ENCODE measurements at places on chromosomes 3 and 15.

- DNase-seq: no peak
Measured at GRCh38 chr15:49824775-49825099, 203.9 kb downstream of the DTWD1 start.

DNA sequence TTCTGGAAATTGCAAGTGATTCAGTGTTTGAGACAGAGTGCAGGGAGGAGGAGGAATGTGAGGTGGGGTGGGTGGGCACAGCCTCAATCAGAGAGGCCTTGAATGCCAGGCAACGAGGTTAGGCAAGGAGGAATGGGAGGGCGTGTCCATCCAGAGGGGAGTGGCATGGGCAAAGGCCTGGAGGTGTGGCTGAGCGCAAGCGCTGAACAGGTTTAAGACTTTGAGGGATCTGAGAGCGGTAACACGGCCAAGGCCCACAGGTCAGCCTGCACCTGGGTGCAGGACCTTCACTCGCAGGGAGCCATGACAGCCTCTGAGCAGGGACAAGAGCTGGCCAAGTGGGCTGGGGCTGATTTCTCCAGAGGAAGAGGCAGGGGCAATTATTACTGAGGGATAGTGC lies 125.9 kb downstream of the TPRA1 start:
- no peak for DNase-seq

DNA sequence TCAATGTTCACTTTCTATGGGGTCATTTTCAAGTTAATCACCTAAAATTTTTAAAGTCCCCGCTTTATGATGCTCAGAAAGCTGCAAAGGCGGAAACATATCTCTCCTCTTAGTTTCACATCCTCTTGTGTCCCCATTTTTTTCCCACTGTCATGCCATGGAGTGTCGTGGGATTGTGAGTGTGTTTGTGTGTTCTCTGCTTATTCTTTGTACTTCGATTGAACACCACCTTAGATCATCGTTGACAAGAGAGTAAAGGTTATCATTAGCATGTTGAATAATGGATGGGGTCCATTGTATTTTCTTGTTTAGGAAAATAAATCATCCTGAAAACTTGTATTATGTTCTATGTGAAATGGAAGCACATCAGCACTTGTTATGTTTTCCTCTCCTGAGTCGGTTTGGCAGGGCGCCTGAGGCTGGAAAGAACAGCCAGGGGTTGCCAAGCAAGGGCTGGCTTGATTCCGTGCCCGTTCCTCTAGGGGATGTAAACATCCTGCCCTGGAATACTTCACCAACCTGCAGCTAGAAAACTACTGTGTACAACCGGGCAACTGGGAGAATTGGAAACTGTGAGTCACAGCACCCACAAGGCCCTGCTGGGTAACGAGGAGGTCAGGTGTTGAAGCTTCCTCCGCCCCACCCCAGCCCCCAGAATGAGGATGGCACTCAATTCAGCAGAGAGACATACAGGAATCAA lies 67.2 kb downstream of the EIF4E3 start:
- DNase-seq: no peak

GRCh38 chr15:75731248-75732151 lies 18.9 kb upstream of the CSPG4 start:
- DNase-seq: no peak

DNA sequence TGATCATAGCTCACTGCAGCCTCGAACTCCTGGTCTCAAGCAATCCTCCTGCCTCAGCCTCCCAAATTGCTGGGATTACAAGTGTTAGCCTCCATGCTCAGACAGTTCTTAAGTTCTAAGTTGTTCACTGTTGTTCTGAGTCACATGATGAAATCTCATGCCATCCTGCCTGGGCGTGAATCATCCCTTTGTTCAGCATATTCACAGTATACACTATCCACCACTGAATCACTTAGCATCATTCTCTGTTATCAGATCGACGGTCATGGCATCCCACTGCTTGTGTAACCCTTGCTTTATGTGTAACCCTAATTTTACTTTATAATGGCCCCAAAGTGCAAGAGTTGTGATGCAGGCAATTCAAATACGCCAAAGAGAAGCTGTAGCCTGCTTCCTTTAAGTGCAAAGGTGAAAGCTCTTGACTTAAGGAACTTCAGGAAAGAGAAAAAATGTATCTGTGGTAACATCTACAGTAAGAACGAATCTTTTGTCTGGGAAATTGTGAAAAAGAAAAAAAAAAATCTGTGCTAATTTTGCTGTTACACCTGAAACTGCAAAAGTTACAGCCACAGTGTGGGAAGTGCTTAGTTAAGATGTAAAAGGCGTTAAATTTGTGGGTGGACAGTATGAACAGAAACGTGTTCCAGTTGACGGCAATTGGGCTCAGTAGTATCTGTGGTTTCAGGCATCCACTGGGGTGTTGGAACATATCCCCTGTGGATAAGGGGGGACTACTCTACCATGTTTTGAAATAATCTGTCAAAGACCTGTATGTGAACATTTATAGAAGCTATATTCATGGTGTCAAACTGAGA lies 80.6 kb downstream of the PCOLCE2 start:
- DNase-seq: no peak

DNA sequence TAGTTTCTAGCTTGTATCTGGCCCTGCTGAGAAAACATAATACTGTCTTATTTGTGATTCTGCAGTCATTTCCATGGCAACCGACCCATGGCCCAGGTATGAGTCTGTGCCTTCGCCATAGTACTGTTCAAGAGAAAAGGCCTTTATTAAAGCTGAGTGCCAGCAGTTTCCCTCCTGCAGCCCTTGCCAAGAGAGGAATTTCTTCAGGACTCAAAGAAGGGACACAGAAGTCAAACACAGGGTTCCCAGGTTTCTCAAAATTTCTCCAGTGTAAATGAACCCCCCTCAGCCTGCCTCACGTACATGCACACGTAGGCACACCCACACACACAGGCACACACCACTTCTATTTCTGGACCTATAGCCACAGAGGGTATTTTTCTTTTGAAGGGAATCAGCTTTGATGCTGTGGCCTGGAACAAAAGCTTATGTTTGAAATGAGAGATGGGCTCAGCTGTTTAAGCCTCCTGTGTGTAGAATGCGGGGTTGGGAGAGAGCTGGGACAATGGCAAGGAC lies 269.2 kb downstream of the PDCD6IP start:
- no peak for DNase-seq

DNA sequence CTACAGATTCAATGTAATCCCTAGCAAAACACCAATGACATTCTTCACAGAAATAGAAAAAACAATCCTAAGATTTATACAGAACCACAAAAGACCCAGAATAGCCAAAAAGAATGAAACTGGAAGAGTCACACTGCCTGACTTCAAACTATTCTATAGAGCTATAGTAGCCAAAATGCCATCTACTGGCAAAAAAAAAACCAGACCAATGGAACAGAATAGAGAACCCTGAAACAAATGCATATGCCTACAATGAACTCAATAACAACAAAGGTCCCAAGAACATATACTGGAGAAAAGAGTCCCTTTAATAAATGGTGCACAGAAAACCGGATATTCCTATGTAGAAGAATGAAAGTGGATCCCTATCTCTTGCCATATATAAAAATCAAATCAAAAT lies 19.8 kb downstream of the PDCD10 start:
- no peak for DNase-seq

- DNase-seq: no peak
Measured at GRCh38 chr3:10629671-10630040, 124.3 kb upstream of the ATP2B2 start.

GRCh38 chr3:186789554-186790260 lies 6.3 kb downstream of the EIF4A2 start:
- DNase-seq: no peak

DNA sequence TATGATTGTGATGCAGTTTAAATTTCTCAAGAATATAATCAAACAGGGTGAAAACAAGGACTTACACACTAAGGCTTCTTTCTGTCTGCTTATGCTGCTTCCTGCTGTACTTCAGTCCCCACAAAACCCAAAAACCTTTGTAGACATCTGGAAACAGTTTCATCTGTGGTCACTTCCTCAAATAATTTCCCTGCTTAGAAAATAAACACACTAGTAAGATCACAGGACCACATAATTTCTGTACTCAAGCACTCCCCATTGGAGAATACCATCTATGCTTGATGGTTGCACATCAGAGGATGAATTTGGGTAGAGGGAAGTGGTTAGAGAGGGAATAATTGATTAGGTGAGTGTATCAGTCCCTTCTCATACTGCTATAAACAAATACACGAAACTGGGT lies 266.2 kb downstream of the LSAMP start:
- DNase-seq: no peak

DNA sequence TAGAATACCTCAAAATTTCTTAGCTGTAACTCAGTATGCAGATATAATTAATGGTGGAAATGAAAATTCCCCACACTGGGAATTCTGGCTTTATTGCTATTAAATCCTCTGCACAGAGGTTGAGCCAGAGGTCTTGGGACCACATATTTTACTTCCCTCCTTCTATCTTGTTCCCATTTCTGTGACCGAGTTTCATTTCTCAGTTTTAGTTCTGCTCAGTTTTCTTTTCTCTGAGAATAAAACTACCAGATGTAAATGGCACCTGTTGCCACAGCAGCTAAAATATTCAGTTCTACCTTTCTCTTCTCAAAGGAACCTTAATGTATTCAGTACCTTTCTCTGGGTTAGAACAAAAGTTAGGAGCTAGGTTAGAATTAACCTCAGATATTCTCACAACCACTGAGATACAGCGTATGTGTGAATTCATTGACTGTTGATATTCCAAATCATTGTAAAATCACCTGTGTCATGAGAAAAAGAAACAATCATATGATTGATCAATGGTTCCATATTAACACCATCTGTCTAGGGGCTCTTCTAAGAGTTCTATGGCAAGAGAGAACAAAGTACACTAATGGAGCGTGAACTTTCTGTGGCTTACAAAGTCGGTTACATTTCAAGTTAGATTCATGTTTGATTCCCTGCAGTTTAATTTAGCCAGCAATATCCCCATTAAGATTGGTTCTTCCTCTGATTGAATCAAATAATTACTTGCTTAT lies 374.1 kb downstream of the EFHB start:
- DNase-seq: no peak

- DNase-seq: no peak
Measured at GRCh38 chr15:61184431-61184830, 44.7 kb downstream of the RORA start.

DNA sequence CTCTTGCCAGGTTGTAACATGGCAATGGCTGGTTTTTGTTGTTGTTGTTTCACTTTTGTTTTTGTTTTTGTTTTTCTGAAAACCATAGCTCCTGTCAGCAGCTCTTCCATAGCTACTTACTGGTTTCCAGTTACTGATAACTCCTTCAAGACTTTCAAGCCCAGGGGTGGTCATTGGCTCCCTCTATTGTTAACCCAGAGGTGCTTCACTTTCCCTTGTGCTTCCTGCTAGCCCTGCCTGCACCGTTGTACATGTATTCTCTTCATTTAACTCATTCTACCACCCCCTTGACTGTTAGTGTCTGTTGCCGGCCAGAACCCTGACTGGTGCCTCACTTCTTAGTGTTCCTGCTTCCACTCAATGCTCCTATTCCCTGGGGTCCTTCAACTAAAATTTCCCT lies 4.2 kb upstream of the TRAT1 start:
- peak; percentile 49 for DNase-seq

GRCh38 chr3:171796625-171797264 lies 13.5 kb downstream of the PLD1 start:
- no peak for DNase-seq

DNA sequence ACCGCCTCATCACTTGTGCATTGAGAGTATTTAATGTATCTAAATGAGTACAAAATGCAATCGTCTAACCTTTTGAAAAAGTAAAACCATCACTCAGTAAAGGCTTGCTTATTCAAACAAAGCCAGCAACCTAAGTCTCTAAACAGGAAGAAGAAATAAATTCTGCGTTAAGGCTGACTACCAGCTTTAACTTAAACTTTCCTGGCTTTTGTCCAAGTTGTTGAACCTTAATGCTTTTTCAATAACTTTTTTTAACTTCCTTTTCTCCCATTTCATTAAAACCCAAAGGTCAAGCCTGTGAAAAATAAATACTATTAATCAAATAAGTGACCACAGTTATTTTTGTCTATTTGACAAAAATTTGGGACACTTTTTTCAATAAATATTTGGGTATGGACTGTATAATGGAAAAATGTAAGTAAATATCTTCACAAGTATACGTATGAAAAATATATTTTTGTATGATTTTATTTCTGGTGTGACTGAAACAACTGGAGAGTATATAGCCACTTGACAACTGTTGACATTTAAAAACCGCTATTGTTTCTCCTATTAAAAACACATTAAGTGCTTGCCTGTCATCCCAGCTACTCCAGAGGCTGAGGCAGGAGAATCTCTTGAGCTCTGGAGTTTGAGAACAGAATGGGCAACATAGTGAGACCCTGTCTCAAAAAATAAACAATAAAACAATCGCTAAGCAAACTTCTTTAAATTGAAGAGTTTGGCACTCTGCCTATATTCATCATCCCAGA lies 2.9 kb downstream of the KLHL24 start:
- no peak for DNase-seq

DNA sequence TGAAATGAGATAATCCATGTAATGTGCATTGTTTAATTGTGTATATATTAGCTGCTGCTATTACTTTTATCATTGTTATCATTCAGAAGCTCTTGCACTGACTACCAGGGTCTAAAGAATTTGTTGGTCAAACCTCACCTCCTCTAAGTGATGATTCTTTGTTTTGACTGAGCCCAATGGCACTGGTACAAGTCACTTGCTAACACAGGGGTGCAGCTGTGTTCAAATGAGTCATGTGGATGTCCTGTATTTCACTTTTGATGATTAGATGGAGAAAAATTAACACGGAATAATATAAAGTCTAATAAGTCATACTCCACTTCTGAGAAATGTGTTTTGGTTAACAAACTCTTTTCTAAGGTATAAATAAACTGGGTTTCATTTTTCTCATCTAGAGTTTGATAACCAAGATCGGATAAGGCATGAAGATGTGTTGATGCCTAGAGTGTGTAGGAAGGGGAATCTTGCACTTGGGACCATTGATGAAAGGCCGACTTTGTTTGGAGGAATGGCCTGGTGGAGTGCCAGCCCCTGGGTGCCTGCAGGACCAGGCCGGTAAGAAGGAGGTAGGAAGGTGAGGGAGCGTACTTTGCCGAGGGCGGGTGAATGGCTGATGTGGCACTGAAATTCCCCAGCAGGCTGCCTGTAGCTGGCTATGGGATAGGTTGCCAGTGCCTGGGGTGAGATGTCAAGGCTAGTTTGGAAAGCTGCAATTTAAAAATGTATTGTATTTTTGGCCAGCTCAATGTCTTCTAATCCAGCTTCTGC lies 244.7 kb upstream of the ZPLD1 start:
- DNase-seq: no peak

DNA sequence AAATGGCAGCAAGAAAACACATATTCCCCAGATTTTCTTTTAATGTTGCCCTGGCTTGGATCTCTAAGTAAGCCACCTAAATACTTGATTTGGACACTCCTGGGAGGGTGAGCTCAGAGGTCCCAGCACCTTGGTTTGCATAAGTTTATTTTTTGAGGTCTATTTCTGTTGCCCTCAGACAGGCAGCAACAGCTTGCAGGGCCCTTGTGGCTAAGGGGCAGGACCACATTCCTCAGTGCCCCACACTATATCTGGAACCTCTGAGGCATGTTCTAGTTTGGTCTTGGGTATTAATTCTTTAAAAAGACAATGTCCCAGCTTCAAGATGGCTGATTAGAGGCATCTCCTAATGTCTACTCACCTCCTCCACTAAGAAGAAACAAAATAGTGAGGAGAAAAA lies 57.5 kb downstream of the IGSF11 start:
- no peak for DNase-seq

- no peak for DNase-seq
Measured at GRCh38 chr3:2375376-2375775, 276.7 kb downstream of the CNTN4 start.
